NCI-H187 (cell line): ENCODE measurements at places on chromosomes 2 and 18.

- no peak for DNase-seq
Observed at GRCh38 chr2:189613650-189614420, 33.2 kb upstream of the SLC40A1 start.

DNA sequence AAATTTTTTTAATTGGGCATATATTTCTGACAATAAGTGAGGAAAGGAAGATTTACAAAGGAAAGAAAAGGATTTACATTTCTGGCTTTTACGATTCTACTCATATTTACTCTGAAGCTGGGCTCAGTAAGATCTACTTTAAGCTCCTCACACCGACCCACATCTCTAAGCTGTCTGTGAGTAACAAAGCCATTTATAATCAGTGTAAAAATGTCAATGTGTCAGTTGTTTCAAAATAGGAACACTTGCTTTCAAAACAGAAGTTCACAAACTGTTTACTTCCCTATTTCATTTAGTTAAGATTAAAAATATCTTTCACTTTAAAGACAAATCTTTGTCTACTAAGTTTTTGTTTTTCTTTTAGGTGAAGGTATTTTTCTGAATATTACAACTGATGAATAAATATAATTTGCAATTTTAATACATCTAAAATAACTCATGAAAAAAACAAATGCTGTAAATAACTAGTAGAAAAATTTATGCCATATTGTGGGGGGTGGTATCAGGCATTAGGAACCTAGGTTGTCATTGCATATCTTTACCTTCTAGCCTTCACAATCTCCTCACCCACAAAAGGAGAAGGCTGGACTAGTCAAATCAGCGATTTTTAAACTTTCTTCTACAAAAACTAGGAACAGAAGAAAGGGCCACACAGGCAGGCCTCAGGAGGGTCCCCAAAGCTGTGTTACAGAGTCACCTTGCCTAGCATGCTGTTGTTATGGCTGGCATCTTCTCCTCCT, 64.5 kb downstream of the TMEM131 start:
- DNase-seq = no peak

DNA sequence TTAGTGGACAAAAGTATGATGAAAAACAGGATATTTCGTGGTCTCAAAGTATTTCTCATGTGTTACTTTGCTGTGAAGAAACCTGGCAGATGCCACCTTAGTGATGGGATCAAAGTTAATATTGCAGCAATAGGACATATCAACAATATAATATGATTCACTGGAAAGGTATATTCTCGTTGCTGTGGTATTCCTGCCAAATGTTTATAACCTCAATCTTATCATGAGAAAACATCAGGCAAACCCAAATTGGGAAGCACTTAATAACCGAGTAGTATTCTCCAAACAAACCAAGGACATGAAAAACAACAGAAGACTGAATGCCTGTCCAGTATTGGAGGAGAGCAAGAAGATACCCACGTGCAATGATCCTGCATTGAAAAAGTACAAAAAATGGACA, 302.6 kb upstream of the MC4R start:
- DNase-seq = no peak

- DNase-seq = no peak
Observed at GRCh38 chr2:241412144-241412543, 56.1 kb downstream of the FARP2 start.

DNA sequence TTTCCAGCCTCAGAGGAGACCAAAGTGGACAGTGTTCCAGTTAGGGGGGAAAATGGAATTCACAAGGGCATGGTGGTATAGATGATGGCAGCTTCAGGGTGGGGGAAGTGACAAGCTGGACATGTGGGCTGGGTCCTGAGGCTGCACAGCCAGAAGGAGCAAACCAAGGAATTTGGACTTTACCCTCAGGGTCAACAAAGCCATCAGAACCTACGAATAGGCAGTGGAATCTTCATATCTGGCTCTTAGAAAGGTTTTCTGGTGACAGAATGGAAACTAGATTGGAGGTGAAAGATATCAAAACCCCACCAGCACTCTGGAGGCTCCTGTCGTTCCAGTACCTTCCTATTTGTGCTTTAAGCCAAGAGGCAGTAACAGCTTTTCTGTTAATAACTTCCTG, 127.1 kb downstream of the SETBP1 start:
- no peak for DNase-seq

- no peak for DNase-seq
Observed at GRCh38 chr2:182020286-182021070, 34.8 kb downstream of the PPP1R1C start.

GRCh38 chr2:103880081-103880834, 973.7 kb upstream of the POU3F3 start:
- DNase-seq = no peak

DNA sequence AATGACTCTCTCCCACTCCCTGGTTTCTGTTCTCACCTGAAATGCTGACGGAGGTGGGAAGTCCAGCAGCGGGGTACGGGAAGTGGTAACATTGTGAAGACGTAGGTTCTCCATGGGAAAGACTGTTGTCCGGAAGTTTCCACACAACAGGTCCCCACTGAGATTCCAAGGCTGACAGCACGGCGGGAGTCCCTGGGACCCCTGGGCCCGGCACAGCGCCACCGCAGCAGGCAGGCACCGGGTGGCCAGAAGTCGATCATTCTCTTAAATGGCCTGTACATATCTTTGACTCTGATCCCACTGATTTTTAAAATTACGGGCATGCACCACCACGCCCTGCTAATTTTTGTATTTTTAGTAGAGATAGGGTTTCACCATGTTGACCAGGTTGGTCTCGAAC, 201.0 kb upstream of the SALL3 start:
- no peak for DNase-seq

DNA sequence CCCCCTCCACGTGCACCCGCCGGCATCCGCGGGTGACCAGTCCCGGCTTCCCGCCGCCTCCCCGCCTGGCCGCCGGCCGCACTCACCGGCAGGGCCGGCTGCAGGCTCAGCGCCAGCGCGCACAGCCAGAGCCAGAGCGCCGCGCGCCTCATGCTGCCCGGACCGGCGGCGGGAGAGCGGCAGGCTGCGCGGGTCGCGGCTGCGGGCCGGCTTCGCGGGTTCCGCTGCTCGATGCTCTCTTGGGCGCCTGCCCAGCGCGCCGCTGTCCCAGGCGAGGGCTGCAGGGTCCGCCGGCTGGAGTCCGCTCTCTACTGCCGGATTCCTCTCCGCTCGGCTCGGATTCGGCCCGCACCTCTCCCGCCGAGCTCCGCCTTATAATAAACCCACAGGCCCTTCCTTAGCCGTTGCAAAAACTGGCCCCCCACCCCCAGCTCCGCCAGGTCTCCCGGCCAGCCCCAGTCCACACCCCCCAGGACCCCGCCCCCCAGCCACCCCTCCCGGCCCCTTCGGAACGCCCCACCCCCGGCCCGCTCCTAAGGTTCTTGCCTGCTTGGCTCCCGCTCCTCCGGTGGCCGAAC, at the start of gene SDC1:
Gene SDC1, minus strand, starts transcription at position 415 of the 578 bp plus-strand sequence. Its CDS starts 263 bp downstream, at position 152.
- DNase-seq = peak; percentile 84

DNA sequence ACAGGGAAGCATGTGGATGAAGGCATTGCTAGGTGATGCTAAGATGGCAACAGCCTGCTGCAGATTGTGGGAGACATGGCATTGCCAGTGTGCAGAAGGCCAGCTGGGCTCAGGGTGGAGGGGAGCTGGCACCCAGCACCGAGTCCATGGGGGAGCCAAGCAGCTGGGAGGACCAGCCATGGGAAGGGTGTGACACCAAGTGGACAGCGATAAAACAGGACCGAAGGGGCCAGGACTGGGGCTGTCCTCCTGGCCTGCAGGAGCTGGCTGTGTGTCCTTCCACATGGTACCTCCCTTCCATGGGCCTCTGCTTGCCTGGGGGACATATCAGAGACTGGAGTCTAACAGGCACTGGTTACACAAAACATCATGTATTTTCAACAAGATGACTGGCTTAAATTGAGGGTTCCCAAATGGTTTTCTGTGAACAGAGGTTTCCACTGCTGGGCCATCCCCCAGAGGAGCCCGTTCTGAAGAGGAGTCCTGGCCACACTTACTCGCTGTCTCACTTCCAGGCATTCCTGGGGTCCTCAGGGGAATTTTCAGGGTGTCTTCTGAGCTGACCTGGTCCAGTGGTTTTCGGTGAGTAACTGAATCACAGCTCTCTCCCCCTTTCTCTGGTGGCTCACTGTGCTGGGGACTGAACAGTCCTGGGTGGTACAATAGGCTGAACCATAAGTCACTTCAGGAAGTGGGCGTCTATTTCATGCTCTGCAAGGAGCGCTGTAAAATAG, 60.4 kb upstream of the TNP1 start:
- DNase-seq = no peak

GRCh38 chr2:99600981-99601651, 111.3 kb upstream of the REV1 start:
- no peak for DNase-seq

DNA sequence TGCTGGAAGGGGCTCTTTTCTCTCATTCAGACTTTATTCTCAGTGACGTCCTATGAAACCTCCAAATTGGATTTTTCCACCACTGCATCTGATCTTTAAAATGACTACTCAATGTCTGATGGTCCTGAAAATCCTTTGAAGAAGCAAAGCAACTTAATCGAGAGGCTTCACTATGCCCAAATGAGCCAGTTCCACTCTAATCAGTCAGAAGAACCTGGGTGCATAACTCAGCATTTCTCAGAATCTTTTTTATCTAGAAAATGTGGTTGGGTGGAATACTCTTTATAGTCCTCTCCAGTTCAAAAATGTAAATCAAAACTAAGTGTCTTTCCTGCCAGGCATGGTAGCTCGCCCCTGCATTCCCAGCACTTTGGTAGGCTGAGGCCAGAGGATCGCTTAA, 60.7 kb downstream of the PRELID3A start:
- DNase-seq = no peak

- no peak for DNase-seq
Observed at GRCh38 chr2:203914546-203915182, 21.9 kb upstream of the ICOS start.

DNA sequence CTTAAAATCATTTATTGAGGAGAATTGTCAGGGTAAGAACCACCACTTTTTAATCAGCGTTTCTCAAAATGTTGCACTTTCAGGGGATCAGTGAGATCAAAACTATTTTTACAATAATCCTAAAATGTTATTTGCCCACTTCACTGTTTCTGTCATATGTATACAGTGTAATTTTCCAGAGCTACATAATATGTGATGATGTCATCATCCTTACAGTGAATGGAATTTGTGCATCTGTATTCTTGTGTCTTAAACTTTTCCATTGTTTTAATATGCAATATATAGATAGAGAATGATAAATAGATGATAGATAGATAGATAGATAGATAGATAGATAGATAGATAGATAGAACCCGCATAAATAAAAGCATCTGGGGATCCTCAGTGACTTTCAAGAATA, 518.0 kb downstream of the ADCYAP1 start:
- DNase-seq = no peak

DNA sequence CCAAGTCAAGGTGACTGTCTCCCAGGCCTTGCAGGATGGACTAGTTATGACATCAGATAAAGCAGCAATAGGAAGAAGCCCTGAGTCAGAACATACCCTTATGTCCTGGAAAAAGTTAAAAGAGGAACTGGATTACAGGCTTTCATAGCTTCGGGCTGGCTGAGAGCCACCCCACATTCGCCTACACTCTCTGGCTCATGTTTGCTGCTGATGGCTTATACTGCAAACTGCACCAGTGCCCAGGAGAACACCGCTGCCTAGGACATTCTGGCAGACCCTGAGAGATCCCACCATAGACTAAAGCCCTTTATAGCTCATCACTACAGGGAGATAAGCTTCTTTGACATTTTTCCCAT, 20.3 kb downstream of the SLC8A1 start:
- DNase-seq = no peak

DNA sequence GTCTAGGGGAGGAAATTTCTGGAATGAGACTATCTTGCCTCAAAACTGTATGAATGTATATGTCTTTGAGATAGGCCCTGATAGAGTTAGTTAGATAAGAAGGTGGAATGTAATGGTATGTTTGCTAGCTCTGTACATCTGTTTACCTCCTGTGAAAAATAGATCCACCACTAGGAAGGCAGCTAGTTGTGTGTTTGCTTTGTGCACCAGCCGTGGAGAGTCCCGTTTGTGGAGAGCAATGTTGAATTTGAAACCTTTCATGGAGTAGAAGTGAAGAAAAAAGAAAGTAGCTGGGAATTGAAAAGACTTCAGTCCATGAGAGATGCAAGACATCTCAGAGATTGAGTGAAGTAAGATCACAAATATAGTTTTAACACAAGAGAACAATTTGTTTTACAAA, 25.4 kb downstream of the ASXL3 start:
- DNase-seq = no peak

- peak; percentile 37 for DNase-seq
Observed at GRCh38 chr18:65235966-65236624, 514.7 kb upstream of the CDH7 start.

DNA sequence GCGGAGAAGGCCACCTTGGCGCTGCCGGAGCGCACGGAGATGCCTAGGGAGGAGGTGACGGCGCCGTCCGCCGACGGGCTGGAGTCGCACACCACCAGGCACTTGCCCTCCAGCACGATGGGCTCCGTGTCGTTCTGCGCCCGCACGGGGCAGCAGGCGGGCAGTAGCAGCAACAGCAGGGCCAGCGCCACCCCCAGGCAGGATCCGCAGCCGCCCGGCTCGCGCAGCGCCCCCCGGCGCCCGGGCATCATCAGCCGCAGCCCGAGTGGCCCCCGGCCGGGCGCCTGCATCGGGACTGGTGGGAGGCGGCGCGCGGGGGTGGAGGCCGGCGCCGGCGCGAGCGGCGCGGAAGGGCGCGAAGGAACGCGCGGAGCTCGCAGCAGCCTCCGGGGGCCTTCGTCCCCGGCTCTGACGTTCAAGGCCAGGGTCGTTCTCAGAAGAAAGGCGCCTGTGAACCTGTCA, 2.2 kb downstream of the CBLN2 start:
- DNase-seq = no peak

- DNase-seq = no peak
Observed at GRCh38 chr18:59268721-59269562, 4.3 kb downstream of the RAX start.

DNA sequence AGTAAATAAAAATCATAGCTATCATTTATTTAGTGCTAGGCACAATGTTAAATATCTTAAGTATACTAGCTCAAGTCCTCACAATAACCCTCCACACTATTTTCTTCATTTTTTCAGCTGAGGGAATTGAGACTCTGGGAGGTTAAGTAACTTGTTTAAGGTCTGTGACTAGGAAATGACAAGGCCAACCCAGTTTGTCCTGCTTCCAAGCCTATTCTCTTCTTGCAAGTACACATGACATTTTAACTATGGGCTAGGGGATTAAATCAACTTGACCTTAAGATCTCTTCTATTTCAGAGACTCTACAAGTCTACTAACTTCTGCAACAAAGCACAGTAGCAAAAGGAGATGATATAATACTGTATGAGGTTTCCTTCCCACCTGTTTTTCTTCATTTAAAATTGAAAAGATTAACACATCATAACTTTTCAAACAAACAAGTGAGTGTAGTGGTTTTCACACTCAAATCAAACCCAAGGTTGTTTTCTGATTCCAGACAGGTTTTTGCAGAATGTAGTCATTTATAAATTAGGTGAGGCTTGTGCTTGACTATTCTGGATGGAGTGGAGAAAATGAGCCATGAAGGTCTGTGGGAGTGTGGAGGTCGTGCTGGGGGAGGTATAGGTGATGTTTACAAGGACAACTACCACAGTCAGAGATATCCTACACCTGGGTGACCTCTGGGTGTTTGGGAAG, 57.0 kb downstream of the CD28 start:
- no peak for DNase-seq
